ENCODE measurements at places on chromosomes 6 and 20. TPM values are rescaled to one million over a fixed set of nuclear protein-coding genes. Genes with fewer than 3 reads are reported as not detected.

The PDRG1 gene
- total RNA-seq: 10.6 TPM

The C2 gene
- total RNA-seq: not detected

The MYL9 gene
- total RNA-seq: 30.7 TPM

The ME1 gene
- total RNA-seq: 15.5 TPM

The LHFPL5 gene
- not detected for total RNA-seq

The PRKN gene
- total RNA-seq: 0.13 TPM

The FAM83C gene
- total RNA-seq: not detected

The SRSF3 gene
- total RNA-seq: 194 TPM

The KCNK16 gene
- total RNA-seq: not detected

The GPSM3 gene
- 17.0 TPM for total RNA-seq

The PRIM2 gene
- total RNA-seq: 21.7 TPM

The HLA-DMA gene
- total RNA-seq: 4.9 TPM

The SLC22A16 gene
- total RNA-seq: not detected

The DEF6 gene
- 1.5 TPM for total RNA-seq

The NR2E1 gene
- not detected for total RNA-seq

The LINC00237 gene
- not detected for total RNA-seq

The SLC32A1 gene
- total RNA-seq: not detected

The PNLDC1 gene
- total RNA-seq: 0.27 TPM

The MRAP2 gene
- 0.39 TPM for total RNA-seq

The REM1 gene
- total RNA-seq: not detected

The ZSCAN9 gene
- total RNA-seq: 8.0 TPM

The PI16 gene
- 0.98 TPM for total RNA-seq

The SLC52A3 gene
- 0.59 TPM for total RNA-seq
